ENCODE measurements at places on chromosomes 6 and 20.

- no peak for DNase-seq
Observed at GRCh38 chr20:41086402-41087324, 50.7 kb upstream of the PLCG1 start.

GRCh38 chr20:13219327-13220193 is 1.5 kb upstream of the ISM1 start:
- no peak for DNase-seq

GRCh38 chr6:14499841-14500240 is 382.3 kb downstream of the CD83 start:
- DNase-seq: no peak

GRCh38 chr20:37630166-37630565 is 63.7 kb upstream of the CTNNBL1 start:
- no peak for DNase-seq

DNA sequence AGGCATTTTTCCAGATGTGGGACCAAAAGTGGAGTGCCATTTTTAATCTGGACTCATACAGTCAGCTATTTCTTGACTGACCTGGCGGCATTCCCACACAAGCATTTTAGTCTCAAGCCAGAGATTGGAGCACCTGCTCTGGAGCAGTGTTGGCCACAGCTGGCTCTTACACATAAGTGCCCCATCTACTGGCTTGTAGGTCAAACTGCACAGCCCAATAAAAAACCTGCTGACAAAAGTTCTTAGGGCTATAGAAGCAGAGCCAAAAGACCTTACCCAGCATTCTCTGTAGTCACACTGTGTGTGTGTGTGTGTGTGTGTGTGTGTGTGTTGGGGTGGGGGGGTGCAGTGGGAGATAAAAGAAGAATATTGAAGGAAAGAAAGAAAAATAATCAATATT is 38.6 kb upstream of the SENP6 start:
- DNase-seq: no peak

GRCh38 chr6:35943390-35943789 is 22.5 kb upstream of the SRPK1 start:
- no peak for DNase-seq

DNA sequence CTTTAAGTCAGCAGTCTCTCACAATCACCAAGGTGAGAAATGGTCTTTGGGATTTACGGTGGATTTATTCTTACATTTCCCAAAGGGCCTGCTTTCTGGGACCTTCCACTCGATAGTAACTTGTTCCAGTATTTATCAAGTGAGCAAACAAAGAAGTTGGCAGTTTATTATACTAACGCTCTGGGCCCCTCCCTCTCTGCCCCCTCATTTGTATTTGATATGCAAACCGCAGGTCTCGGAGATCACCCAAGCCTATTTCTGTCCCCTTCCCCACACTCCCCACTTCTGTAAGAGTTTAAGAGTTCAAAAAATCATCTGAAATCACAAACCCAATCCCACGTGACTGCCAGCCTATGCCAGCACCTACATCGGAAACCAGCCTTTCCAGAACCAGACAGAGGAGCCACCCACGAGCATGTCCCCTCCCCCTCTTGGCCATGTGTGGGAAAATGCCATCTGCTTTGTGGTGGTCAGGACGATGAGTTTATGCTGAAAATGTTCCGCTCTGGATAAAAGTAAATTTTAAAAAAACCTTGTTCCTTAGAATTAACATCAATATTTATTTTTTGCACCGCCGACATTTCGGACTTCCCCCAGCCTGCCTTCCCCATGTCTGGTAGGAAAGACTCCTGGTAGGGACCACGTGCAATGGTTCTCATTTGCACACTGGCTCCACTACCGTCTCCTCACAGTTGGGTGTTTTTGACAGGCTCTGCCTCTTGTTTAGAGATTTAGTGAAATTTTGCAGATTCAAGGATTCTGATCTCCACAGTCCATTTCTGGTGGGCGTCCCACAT is 281.0 kb downstream of the TFAP2C start:
- no peak for DNase-seq

DNA sequence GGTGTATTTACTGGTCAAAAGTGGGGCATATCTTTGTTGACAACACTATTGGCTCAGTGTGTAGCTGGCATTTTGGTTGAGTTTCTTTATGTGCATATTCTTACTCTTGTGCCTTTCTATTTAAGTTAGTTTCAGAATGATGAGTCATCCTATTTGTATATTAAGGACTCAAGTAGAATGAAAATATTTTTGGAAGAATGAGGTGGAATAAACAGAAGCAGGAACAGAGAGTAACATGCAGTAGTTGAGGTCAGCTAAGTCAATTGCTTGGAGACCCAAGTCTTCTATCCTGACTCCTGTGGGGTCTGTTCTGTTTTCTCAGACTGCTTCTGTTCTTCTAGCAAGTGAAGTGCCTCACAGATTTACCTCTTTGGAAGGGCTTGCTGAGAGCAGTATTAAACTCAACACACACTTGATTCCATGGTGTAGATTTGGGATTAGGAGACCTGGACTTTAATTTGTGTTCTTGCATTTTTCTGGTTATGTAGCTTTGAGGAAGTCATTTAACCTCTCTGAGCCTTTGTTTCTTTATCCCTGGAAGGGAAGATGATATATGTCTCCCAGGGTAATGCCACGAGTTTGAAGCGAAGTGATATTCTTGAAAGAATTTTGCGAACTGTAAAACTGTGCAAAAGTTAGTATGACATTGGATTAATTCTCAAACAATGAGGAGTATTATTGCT is 324.3 kb downstream of the QKI start:
- DNase-seq: no peak

GRCh38 chr6:148885136-148885865 is 138.5 kb downstream of the UST start:
- no peak for DNase-seq

DNA sequence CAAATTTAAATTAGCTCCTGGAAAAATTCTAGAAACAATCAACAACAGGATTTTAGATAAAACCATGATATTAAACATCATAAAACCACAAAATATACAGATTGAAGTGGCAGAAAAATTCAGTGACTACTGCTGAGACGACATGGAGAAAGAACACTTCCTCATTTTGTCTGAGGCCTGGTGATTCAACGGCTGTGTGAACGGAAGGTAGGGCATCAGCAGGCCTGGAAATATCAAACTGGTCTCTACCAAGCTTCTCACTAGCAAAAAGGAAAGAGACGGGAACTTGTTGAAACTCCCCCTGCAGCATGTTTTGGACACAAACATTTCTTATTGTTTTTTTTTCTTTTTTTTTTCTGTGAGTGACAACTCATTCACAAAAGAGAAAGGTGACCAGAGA is 58.0 kb upstream of the AHI1 start:
- DNase-seq: no peak

Data from RWPE2 (cell line).